CD4-positive, alpha-beta T cell treated with Interleukin-21 for 1 hour (primary cell): ENCODE measurements at places on chromosomes 3 and 15.
A peak's percentile ranks its signal among the peaks of the same experiment; 100 is the strongest.

DNA sequence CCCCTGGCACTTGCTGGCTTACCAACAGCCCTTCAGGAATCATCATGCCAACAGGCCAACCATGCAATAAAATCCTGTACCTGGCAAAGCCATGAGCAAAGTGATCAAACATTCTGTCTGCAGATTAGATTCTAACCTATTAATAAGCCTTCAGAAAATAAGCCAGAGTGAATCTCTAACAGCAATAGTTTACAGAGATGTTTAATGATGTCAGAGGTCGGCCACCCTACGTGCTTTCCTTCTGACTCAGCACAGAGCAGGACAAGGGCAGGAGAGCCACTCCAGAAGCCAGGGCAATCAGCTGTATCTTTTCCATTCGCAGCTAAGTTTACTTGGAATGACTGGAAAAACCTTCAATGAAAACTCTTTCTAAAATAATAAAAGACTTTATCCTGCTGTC, 13.1 kb downstream of the COL8A1 start:
- DNase-seq, result no peak

DNA sequence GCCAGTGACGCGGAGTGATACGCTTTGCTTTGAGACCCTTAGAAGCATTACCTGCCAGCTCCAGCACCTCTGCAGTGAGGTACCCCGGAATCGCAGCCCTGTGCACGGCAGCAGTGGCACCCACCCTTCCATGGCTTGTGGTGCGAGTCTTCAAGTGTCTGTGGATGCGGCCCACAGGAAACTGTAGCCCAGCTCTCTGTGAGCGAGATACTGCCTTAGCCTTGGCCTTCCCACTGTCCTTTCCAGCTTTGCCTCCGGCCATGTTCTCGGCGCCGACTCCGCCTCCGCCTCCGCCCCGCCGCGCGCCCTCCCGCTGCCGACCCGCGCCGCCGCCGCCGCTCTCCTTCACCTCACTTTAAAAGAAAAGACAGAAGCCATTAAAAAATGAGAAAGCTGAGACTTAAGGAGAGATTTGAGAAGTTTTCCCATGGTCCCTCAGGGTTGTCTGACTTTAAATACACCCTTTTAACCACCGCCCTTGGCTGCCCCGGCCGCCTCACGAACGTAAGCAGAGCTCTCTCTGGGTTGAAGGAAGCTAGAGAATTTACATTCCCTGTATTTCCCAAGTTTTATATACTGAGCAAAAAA, 78.5 kb upstream of the FAM174B start:
- peak; percentile 19 for DNase-seq

DNA sequence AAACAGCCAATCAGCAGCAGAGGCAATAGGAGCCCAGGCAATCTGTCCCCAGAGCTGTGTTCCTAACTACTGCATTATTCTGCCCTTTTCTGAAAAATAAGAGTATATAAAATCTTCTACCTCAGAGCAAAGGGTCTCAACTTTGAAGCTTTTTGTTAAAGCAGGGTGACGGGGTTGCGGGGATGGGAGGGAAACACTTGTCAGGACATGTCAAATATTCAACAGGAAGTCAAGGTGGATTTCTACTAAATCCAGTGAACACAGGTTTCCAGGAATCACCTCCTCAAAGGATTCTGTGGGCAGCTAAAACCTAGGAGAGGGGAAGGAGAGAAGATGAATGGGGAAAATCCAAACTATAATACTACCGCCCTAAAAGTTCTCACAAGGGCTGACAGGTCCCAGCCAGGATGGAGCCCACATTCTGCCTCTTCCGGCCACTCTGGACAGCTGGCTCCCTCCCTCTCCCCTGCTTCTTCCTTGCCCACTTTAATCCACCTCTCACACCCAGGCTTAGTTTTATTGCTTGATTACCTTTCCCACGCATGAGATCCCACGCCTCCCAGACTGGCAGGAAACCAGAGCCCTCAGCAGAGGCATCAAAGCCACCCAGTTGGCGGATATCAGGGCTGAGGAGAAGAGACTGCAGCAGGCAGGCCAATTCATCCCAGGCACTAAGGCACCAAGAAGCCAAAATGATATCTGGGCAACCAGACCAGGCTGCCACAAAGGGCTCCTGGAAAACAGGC, 77.2 kb downstream of the OSBPL10 start:
- DNase-seq, result no peak

DNA sequence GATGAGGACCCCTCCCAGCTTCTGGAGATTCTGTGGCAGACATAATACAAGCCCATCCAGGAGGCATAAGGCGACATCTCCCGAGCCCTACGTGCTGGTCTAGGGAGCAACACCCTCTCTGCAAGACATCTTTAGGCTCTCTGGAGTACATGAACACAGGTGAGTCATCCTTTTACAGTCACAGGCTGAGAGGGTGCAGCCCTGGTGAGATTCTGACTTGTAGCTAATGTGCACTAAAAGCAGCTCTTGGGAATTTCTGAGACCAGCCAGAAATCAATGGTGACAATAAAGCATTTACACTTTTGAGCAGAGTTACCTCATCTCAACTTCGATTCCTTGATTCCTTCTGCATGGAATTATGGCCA, 131.1 kb downstream of the XXYLT1 start:
- DNase-seq, result no peak

DNA sequence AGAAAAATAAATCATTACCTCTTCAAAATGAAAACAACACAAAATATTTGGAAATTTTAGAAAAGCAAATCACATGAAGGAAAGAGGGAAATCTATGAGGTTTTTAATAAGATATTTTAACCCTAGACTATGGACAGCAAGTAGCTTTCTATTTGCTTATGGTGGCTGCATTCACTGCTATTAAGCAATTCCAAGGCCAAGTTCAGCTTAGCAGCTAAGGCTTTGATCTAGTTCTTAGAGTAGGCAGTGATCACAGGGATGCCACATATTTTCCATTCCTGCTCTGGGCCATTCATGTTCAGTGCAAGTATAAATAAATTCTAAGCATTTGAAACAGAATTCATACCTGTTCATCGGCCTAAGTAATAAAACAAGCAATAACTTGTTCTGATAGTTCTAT, 235.3 kb downstream of the CDIN1 start:
- DNase-seq, result no peak

GRCh38 chr3:68751888-68752287, 180.5 kb downstream of the TAFA4 start:
- no peak for DNase-seq

DNA sequence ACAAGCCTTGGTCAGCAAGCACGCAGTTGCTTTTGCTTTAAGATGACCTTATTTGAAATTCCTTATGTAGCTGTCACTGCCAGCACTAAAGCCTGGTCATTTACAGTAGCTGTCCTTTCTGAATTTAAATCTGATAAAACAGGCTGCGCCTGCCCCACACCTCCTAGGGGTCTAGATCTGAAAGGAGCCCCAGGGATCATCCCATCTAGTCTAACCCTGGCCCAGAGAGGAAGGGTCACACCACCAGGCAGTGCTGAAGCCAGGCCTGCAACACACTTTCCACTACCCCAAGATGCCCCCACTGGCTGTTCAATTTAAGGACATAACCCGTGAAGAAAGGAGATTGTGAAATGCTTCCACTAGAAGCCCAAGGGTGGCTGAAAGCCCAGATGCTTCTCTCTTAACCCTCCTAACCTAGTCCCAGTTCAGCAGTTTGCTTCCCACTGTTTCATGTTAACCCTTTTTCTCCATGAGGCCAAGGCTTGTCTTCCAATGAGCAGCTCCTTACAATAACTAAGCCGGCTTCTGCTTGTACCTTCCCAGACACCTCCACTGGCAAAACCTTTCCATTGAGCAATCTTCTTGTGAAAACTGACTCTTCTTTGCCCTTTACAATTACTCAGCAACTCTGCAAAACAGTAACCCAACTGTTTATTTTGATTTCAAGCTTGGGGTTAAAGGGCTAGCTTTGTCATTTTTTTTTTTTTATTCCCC, 198.9 kb upstream of the LPP start:
- DNase-seq, result no peak

DNA sequence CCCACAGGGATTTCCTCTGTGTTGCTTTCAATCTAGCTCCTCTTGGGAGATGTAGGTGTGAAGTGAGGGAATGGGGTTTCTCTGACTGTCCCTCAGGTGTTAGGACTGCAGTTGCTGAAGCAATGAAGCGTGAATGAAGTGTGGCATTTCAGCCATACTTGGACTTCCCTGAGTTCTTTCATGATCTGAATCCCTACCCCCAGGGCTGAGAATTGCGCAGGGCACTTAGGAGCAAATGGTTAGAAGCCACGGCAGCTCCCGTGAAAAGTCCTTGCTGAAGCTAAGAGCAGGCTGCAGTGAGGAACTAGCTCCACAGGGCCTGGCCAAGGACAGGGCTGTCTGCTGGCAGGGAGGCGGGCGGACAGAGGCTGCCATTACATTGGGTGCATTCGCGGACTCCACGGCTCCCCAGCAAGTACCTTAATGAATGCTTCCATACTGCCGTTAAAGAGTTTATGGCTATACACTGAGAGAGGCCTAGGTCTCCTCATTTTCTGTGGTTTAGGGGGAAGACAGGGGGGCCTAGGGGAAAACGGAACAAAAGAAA, 69.0 kb upstream of the RAD18 start:
- DNase-seq, result no peak

GRCh38 chr3:48962939-48963338, 27.1 kb upstream of the P4HTM start:
- no peak for DNase-seq

DNA sequence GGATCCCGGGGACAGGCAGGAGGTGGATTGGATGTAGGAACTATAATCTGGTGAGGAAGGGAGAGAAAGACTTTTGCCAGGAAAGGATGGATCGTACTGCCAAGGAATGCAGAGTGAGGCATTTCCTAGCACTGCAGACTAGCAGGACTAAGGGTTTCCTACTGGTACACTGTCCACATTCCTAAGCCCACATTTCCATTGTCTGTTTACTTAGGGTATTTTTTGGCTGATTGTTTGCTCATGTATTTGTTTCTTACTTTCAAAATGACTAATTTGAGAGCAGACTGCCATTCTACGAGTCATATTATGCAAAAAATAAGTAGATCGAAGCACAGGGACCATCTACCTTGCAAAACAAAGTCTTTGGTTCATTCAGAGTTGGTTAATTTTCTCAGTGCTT, 1029.5 kb upstream of the NR2F2 start:
- no peak for DNase-seq

DNA sequence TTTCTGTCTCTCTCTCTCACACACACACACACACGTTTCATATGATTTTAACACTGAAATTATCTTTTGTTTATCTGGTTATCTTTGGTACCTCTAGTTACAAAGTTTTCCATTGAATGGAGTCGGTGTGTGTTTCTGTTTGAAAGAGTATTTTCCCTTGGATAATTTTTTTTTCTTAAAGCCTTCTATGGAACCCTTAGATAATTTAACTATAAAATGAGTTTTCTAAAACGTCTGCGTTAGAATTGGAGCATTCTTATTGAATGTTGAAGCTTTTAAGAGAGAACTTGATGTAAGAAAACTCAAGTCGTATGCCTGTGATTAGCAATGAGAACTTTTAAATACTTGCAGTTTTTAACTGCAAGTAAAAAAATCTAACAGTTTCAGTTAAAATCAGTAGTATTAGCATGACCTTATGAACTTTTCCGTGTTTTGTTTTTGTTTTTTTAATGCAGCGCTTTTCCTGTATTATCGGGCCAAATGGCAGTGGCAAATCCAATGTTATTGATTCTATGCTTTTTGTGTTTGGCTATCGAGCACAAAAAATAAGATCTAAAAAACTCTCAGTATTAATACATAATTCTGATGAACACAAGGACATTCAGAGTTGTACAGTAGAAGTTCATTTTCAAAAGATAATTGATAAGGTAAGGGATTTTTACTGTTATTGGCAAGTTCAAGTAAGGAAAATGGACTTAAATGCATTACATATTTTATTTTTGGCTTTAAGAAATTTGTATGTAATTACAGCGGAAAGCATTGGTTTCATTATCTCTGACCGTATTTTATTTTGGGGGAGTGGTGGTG, 3.0 kb downstream of the SMC4 start:
- no peak for DNase-seq

GRCh38 chr15:80695911-80696661, 976 bp downstream of the ABHD17C start:
- DNase-seq, result peak; percentile 16

DNA sequence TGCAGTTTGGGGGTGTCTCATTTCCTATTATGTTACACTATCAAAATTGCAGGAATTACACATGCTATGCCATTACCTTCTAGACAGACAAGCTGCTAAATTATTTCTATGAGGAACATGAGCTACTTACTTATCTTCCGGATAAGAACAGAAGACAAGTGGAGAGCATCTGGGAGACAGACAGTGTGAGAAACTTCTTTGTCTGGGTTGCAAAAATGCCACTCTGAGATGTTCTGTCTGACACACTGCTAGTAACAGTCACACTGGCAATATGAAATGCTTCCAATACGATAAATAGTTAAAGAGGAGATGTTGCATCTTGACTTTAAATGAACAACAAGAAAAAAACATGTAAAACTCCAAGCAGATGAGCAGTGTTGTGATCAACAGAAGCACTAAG, 40.1 kb downstream of the LSAMP start:
- DNase-seq, result no peak

DNA sequence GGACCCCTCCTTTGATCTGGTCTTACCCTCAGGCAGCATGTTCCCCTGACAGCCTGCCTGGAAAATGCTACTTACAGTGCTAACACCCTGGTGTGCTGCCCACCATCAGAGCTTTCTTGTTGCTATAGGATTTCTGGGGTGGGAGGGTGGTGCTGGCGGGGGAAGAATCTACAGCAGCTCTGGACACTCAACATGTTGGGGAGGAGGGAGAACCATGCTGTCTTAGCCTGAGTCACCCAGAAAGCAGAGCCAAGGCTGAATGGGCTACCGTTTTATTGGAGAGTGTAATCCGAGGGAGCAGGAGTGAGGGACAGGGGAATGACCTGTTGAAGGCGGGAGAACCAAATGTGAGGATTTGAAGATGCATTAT, 45.6 kb downstream of the MFSD1 start:
- DNase-seq, result no peak

DNA sequence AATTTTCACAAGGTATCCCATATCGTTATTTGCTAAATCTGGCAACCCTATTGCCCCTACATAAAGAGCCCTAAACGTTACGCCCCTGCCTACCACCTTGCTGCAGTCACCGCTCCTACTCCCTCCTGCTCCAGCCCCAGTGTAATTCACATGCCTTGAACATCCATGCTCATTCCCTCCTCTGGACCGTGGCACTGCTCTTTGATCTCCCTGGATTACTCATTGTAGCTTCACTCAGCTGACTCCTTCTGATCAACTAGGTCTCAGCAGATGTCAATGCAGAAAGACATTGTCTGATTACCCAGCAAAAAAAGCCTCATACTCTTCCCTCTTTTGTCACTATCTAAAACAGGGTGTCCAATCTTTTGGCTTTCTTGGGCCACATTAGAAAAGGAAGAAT, 40.7 kb upstream of the KBTBD8 start:
- DNase-seq, result no peak

- DNase-seq, result no peak
Measured at GRCh38 chr3:62529230-62529629, 155.9 kb upstream of the FEZF2 start.

DNA sequence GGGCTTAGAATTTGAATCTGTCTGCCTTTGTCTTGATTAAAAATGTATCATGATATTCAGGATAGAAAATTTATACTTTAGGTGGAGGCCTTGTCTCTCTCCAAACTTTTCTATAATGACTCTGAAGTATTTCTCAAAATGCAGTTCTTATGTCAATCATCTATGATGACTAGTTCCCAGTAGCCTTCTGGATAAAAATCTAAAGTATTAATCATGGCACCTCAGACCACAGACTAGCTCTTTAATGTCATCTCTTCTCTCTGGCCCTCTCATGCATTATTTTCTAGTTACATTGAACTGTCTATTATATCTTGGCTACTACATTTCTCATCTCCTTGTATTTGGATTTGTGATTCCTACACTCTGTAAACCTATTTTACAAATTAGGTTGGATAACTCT, 96.9 kb downstream of the ZPLD1 start:
- DNase-seq, result no peak
